Glomerular endothelial cell (primary cell): ENCODE measurements at places on chromosomes 12 and 14.

DNA sequence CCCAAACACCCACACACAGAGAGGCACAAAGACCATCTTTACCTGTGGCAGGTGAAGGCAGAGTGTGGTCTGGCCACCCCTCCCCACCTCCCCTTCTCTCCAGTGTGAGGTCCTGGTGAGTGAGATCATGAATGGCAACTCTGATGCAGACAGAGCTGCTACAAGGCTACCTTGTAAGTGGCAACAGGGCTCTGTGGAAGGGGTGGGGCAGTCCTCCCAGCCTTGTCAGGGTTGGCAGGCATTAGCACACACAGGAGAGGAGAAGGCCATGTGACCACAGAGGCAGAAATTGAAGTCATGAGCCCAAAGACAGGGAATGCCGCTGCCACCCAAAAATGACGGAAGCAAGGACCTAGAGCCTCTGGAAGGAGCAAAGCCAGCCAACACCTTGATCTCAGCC is 30.7 kb downstream of the VWF start:
- no peak for DNase-seq

DNA sequence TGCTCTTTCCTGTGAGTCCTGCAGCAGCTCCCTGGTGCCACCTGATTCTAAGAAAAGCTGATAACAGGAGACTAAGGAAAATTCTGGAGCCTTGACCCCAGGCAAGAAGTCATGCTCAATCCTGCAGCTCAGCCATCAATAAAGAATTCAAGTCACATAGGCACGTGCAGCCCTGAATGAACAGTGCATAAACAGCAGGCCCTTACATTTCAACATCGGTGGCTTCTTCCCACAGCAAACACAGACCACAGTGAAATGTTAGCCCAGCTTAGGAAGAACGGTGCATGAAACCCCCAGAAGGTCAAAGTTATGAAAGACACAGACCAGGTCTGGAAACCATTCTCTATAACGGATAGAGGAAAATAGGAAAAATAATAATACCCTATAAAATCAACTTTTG is 10.5 kb downstream of the CINP start:
- no peak for DNase-seq

DNA sequence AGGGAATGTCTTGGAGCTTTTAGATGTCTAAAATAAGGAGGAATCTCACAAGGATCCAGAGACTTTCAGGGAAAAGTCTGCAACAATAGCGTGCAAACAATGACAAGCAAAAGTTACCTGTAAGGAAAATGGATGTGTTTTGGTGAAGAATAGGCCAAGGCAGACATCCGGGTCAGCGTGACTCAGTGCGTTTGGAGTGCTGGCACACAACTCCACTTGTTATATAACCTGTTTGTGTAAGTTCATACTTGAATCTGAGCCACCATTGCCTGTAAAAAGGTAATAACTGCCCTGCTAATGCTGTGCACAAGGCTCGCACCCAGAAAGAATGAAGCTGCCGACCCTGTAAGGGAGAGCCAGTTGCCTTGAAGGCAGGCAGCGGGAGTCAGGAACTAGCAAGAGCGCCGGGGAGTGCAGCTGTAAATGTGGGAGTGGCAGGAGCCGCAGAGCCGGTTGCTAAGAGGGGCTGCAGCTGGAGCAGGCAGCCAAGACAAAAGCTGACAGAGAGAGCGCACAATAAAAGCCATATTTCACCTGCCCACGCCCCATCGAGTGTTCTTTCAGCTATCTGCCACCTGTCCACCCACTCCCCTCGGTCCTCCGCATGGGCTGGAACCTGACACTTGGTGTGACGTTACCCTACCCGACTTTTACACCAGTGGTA is 638.5 kb upstream of the MIS18BP1 start:
- no peak for DNase-seq

GRCh38 chr12:26721800-26722199 is 111.2 kb downstream of the ITPR2 start:
- no peak for DNase-seq

DNA sequence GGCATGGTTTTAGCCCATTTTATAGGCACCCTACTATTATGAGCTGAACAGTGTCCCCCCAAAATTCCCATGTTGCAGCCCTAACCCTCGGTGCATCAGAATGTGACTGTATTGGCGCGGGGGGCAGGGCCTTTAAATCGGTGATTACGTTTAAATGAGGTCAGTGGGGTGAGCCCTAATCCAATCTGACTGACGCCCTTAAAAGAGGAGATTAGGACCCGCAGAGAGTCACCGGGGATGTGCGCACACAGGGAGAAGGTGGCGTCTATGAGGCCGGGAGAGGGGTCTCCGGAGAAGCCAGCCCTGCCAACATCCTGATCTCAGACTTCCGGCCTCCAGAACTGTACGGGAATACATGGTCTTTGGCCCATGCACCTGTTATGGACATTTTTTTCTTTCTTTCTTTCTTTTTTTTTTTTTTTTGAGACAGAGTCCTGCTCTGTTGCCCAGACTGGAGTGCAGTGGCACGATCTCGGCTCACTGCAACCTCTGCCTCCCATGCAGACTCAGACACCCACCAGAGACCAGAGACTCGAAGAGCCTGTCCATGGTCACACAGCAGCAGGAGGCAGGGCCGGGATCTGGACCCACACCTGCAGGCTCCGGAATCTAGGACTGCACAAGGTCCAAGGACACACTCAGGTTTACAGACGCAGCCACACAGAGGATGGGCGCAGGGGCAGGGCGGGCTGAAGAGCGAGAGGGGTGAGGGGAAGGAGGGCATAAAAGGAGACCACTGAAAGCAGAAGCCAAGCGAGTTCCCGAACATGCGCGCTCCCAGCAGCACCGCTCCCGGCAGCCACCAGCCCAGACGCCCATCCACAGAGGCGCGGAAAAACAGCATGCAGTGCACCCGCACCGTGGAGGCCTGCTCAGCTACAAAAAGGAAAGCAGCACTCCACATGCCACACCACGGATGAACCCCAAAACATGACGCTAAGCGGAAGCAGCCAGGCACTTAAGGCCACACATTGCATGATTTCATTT is 19.0 kb downstream of the SCARB1 start:
- no peak for DNase-seq

DNA sequence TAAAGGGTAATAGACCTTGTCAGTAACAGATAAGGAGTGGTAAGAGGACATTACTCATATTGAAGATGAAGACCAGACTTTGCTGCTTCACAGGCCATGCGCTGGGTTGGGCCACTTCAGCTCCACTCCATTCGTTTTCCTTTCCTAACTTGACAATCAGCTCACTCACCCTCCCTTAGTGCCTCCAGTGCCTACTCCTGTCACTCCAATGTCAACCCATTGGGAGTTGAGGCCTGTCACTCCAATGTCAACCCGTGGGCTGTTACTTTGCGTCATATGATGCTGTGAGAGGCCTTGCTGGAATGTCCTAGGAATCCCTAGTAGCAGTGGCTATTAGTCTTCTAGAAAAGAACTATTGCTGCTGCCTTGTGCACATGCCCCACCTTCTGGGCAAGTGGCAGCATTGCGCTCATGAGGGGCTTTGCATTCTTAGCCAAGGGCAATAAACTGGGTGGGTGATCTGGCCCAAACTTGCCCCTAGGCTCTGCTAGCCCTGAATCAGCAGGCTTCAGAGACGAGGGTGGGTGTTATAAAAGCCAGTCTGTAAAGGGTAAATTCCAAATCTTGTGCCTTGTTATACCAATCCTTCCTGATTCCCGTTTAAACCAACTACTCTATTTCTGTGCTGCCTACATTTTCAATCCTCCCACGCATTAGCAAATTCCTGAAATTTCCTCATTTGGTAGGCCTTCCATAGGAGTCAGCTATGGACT is 36.1 kb downstream of the BAZ2A start:
- DNase-seq = no peak

DNA sequence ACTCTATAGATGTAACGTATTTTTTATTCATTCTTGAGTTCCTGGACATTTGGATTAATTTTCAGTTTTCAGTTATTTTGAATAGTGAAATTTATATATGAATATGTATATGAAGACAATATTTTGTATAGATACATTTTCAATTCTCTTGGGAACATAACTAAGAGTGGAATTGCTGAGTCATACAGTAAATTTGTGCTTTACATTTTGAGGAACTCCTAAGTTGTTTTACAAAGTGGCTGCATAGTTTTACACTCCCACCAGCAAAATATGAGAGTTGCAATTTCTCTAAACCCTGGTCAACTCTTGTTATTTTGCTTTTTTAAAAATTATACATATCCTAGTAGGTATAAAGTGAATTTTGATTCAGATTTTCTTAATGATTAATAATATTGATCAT is 1838.6 kb upstream of the SEL1L start:
- DNase-seq = no peak

- no peak for DNase-seq
Observed at GRCh38 chr12:44876544-44877410, 662 bp upstream of the NELL2 start.

DNA sequence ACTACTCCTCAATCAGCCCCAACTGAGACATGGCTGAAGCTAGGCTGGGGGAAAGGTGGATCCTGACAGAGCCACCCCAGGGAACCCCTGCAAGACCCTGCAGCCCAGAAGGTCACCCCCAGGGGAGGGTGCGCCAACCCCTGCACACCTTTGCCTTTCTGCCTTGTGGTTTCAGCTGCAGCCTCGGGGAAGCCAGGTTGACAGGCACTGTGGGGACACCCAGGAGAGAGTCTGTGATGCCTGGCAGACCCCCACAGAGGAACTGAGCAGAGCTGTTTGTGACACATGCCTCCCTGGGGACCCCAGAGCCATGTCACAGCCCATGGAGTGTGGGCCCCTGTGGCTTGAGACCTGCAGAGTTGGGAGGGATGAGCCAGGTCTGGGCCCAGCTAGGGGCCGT is 11.8 kb upstream of the HHIPL1 start:
- no peak for DNase-seq

- no peak for DNase-seq
Observed at GRCh38 chr12:104546575-104546974, 89.8 kb downstream of the CHST11 start.

DNA sequence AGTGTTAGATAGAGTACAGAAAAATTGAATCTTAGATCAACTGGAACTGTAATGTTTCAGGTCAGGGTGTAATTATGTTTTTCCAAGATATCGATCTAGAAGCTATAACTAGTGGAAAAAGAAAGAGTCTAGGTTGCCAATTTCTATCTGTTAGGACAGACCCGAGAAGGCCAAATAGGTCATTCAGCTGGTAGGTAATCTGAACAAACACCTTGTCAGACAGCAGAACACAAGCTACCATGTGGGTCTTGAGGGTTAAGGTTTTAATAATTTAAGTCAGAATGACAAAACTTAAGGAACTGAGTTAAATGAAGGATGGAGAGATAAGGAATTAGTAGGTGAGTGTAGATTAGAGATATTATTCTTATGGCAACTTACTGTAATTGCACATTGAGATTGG is 44.9 kb upstream of the KCNMB4 start:
- DNase-seq = no peak

DNA sequence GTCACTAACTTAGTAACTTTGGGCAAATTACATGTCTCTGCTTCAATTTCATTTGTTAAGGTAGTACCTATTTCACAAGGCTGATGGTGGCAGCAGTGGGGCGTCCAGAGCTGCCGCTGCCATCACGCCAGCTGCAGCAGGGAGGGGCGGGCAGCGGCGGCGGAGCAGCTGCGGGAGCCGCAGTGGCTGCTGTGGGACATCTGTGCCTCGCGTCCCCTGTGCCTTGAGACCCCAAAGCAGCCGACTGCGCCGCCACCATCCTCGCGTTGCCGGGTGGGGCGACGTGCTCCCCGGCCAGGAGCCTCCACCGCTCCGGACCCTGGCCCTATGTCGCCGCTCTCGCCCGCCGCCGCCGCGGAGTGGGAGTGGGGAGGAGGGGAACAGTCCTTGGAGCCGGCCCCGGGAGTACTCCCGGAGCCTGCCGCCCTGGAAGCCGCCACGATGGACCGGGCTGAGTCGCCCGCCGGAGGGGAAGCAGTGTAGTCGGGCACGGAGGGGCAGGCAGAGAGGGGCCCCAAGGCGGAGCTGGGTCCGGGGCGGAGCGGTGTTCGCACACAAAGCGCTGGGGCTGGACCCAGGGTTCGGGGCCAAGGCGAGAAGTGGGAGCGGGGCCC is 51.4 kb downstream of the A2M start:
- no peak for DNase-seq

- DNase-seq = no peak
Observed at GRCh38 chr12:106120519-106121105, 18.1 kb downstream of the NUAK1 start.

- DNase-seq = no peak
Observed at GRCh38 chr14:89267656-89268055, 149.4 kb downstream of the FOXN3 start.

DNA sequence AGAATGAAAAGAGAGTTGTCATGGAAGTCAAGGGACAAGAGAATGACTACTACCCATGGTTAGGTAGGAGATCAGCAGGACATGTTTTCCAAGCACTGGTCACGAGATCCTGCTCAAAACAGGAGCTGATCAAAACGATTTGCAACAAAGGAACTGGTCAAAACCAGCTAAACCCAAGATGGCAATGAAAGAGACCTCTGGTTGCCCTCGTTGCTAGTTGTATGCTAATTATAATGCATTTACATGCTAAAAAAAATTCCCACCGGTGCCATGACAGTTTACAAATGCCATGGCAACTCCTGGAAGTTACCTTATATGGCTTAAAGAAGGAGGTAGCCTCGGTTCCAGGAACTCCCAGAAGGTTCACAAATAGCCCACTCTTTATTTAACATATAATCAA is 95.0 kb upstream of the OTX2 start:
- DNase-seq = no peak

GRCh38 chr14:94126800-94127199 is 2.6 kb downstream of the IFI27L2 start:
- DNase-seq = no peak

- no peak for DNase-seq
Observed at GRCh38 chr14:91831337-91831736, 36.0 kb downstream of the TC2N start.

GRCh38 chr14:95015046-95015445 is 142.3 kb downstream of the DICER1 start:
- no peak for DNase-seq

GRCh38 chr12:53500776-53501614 is at the start of gene TARBP2:
Gene TARBP2, plus strand, starts transcription at chr12:53501283. Its CDS starts 126 bp downstream, at chr12:53501409.
- DNase-seq = peak; percentile 98

- DNase-seq = no peak
Observed at GRCh38 chr12:97464385-97465321, 2.0 kb downstream of the RMST start.

- no peak for DNase-seq
Observed at GRCh38 chr12:72133497-72134055, 138.6 kb upstream of the TRHDE start.

DNA sequence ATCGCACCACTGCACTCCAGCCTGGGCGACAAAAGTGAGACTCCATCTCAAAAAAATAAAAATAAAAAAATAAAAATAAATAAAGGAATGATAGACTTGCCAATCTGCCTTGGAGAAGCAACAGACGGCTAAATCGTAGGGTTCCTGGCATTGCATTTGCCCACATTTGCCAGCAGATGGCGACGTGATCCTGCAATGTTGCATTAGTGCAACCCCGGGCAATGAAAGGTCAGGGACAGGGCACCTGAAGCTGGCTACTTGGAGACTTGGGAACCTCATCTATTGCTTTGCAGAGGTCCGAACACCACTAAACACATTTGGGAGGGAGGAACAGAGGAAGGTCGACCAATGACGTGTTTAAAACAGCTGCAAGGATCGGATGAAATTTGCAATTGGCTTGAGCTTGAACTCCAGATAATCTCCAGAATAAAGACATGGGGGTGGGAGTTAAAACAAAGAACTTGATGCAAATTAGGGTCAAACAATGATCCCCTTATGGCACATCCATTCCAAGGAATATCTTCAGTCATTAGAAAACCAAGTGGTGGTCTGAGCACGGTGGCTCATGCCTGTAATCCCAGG is 34.6 kb downstream of the SPRING1 start:
- DNase-seq = no peak
